ENCODE measurements at places on chromosomes 12 and 14. TPM values are rescaled to one million over a fixed set of nuclear protein-coding genes. Genes with fewer than 3 reads are reported as not detected.

DPPA3 gene
- not detected for total RNA-seq

PGF gene
- total RNA-seq, result 0.36 TPM

DEPDC4 gene
- total RNA-seq, result 4.2 TPM

LHX5 gene
- total RNA-seq, result not detected

PLCZ1 gene
- total RNA-seq, result not detected

HCAR1 gene
- total RNA-seq, result 1.3 TPM

TMTC1 gene
- 0.84 TPM for total RNA-seq

CD163L1 gene
- total RNA-seq, result 15.9 TPM

RNF212B gene
- not detected for total RNA-seq

ATG101 gene
- 46.5 TPM for total RNA-seq

OLR1 gene
- not detected for total RNA-seq

DNA sequence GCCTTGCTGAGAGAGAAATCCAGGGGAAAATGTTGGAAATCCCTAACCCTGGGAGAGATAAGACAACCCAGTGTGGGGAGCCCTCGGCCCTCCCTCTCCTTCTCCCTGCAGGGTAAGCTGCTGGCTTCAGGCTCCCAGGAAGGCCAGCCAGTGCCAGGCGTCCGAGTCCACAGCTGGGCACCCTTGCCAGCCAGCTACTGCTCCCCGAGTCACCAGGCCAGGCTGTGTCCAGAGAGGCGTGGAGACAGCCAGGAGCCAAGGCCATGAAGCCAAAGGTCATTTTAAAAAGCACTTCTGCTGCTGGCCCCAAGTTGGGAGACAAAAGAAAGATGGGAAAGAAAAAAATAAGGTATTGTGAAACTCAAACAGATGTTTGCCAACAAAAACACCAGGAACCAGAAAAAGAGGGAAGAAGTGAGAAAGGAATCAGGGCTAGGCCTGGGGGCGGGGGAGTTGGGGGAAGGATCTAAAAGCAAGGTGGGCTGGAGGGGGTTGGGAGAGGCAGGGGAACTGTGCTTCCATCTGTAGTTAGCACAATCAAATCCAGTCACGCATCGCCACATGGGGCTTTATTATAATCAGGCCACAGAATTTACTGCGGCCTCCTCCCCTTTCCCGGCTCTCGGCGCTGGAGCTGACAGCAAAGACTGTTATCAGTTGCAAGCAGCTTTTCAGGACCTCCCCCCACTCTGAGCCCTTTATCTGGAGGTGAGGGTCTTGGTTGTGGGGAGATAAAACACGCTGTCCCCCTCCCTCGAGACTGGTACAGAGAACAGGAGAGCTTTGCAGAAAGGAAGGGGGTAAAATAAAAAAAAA lies 33.5 kb downstream of the RBM19 start:
- DNase-seq, result no peak

DNA sequence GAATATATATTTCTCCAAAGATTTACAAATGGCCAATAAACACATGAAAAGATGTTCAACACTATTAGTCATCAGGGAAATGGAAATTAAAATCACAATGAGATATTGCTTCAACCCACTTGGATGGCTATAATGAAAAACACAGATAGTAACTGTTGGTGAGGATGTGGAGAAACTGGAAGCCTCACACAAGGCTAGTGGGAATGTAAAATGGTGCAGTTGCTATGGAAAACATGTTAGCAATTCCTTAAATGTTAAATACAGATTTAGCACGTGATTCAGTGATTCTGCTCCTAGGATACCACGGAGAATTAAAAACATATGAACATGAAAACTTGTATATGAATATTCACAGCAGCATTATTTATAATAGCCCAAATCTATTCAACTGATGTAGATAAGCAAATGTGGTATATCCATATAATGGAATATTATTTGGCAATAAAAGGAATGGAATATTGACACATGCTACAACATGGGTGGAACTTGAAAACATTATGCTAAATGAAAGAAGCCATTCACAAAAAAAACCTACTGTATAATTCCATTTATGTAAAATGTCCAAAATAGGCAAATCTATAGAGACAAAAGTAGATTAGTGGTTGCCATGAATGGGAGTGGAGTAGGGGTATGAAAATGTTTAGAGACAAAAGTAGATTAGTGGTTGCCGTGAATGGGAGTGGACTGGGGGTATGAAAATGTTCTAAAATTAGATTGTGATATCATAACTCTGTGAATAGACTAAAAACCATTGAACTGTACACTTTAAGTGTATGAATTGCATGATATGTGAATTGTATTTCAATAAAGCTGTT lies 227.1 kb upstream of the DDHD1 start:
- no peak for DNase-seq

DNA sequence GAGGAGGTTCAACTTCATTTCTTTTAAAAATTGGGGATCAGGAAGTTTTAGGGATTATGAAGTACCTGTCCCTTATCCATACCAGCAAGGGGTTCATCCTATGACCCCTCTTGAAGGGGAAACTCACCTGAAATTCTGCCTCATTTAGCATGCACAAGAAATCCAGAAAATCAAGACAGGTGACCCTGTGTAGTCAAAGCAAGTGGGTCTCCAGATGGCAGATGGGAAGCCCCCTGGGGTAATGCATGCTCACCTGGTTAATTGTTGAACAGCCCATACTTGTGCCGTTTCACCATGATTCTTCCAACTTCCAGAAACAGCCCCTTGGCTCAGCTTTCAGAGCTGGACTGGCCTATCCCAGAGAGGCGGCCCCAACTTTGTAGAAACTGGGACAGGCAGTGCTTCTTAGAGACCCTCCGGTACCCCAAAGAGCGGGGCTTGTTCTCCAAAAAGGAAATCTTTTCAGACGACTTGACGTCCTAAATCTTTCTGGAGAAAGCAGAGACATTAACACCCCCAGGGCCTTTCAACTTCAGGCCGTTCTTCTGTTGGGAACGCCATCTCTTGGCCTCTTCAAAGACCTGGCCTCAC lies 66.3 kb upstream of the ESRRB start:
- DNase-seq, result no peak

DNA sequence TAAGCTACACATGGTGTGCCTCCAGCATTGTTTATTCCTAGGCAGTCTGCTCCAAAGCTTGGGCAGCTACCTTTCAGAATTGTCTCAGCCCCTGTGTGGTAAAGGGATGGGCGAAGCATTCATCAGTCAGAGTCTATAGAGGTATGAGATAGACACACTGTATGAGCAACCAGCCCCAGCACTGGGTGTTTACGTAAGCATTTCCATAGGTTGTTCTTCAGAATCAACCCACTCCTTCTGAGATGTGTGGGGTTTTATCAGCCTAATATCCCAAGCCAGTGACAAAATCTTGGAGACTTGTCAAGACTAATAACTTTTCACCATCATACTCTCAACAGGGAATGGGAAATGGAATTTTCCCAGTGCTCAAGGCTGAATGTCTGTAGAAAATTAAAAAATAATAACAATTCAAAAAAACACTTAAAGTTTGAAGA lies 98.2 kb downstream of the BTG1 start:
- DNase-seq, result no peak

DNA sequence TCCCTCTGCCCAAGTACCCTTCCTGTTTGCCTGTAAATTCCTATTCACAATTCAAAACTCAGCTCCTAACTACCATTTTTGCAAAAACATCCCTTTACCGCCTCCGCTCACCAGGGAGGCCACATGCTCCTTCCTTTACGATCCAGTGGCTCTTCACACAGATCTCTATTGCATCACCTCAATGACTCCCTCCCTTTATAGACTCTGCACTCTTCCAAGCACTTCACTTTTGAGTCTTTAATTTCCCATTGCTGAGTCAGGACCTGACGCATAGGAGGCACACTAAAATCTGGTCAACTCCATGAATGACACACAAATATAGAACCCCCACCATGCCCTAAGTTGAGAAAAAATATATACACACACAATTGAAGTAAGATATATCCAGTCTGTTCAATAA lies 45.9 kb downstream of the PPP1R13B start:
- DNase-seq, result peak; percentile 64

DNA sequence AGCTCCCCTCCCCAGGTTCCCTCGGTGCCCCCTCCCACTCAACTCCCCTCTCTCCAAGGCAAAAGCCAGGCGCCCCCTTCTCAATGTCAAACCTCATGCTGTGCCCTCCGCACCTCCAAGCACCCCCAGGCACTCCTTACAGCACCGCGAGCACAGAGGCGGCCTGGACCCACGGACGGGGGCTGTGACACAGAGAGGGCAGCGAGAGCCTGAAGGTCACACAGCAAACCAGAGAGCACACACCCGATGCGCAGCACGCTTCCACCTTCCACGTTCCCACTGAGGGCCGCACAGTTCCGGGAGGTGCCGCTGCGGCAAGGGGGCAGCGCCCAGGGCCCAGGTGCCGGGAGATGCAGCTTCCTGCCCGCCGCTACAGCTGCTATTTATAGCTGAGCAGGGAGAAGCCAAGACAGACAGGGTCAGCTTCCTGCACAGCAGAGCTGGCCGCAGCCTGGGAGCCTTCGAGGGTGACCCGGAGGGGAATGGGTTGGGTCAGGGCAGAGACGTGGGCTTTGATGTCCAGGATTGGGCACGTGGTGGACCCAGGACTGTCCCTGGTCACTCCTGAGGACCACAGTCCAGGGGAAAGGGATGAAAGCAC lies 12.9 kb downstream of the NCOR2 start:
- DNase-seq, result no peak

DNA sequence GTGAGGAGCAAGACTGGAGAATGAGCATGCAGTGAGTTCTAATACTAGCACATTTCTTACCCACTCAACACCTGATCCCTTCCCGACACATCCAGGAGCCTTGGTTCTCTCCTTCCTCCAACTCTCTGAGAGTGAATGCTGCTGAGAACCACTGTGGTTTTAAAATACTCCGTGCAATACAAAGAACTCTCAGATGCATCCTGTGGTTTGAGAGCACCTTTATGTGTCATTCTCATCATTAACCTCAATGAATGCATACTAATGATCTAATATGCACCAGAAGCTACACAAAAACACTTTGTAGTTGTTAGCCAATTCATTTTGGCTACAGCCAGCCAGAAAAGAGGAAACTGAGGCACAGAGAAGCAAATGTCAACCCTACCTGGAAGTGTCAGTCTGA lies 87.6 kb downstream of the GALNT8 start:
- DNase-seq, result no peak

DNA sequence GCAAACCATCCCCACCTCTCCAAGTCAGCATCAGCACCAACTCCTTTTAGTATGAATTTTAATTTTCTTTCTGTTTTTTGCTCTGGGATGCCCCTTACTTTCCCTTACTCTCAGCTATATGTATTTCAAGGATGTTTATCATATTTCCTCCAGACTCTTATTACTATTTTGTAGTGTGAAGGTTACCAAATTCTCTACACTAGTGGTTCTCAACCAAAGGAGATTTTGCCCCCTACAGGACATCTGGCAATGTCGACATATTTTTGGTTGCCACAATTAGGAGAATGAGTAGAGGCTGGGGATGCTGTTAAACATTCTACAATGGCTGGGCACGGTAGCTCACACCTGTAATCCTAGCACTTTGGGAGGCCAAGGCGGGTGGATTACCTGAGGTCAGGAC lies 29.1 kb upstream of the SOS2 start:
- peak; percentile 32 for DNase-seq

DNA sequence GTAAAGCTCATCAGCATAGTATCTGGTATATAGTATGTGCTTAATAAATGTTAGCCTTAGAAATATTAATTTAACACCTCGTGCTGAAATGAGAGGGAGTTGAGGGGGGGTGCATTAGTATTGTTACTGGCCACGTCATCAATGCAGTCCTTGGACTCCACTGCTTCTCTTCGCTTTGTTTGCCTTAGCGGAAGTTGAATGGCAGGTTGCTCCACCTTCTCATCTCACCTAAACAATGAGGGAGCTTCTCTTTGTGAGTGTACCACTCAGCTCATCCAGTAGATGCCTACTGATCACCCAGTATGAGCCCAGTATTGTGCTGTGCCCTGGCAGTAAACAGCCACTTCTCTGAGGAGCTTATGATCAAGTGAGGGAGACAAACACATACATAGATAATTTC lies 4.5 kb downstream of the TMEM117 start:
- no peak for DNase-seq

GRCh38 chr14:88533064-88533602 lies 21.7 kb downstream of the PTPN21 start:
- DNase-seq, result no peak

- peak; percentile 5 for DNase-seq
Observed at GRCh38 chr14:104370256-104370870, 209.2 kb upstream of the C14orf180 start.

DNA sequence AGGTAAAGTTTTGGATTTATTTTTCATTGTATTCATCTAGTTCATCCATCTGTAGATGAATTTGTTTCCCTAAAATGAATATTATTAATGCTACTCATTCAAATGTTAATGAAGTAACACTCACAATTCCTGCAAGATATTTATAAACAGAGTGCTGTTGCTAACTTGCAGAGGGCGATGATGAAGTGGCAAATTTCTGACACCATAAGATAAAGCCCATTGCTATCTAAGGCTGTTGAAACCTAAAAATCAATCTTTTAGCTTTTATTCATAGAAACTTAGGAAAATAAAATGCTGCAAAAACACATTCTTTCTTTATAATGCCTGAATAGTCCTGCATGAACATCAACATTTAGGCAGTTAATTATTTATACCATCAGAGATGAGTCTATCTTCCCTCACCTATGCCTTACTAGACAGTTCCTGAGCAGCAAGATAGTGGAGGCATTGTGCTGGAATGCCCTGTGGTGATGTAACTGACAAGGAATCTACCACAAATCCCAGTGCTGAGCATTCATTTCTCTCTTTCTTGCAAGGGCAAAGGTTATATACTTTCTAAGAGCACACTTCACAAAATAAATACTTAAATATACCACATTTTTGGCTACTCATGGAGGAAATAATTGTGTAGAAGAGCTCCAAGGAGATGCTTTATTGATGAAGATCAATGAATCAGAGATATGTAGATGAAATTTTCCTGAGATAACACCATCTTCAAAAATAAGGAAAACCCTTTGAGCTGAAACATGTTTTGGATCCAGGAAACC lies 57.6 kb downstream of the LMNTD1 start:
- peak; percentile 81 for DNase-seq

GRCh38 chr12:64944966-64945365 lies 120.5 kb downstream of the TBC1D30 start:
- no peak for DNase-seq

- no peak for DNase-seq
Observed at GRCh38 chr12:3992945-3993344, 119.7 kb upstream of the PARP11 start.

- no peak for DNase-seq
Observed at GRCh38 chr12:41619705-41620104, 431.6 kb downstream of the PDZRN4 start.

GRCh38 chr14:91753501-91754128 lies 21.7 kb upstream of the CATSPERB start:
- DNase-seq, result no peak

- no peak for DNase-seq
Observed at GRCh38 chr12:112861284-112861683, 45.5 kb upstream of the OAS1 start.
